ENCODE measurements at places on chromosomes 7 and 10. TPM values are rescaled to one million over a fixed set of nuclear protein-coding genes. Genes with fewer than 3 reads are reported as not detected.
A peak's percentile ranks its signal among the peaks of the same experiment; 100 is the strongest.

- H3K4me3 ChIP-seq: peak overlapping the region; percentile 76
- peaks cover 25% of the 10 kb centered on the region for H3K4me1 ChIP-seq
- peak overlapping the region; percentile 93 for H3K27ac ChIP-seq
- peaks cover 33% of the 10 kb centered on the region for H3K36me3 ChIP-seq
- no peaks in the 10 kb centered on the region for H3K27me3 ChIP-seq
Measured at GRCh38 chr7:149196151-149196704, 882 bp downstream of the ZNF282 start.

Gene SOSTDC1
- 0.14 TPM for total RNA-seq

Gene MYPN
- 215 TPM for total RNA-seq

Gene GARIN1A
- 0.40 TPM for total RNA-seq

DNA sequence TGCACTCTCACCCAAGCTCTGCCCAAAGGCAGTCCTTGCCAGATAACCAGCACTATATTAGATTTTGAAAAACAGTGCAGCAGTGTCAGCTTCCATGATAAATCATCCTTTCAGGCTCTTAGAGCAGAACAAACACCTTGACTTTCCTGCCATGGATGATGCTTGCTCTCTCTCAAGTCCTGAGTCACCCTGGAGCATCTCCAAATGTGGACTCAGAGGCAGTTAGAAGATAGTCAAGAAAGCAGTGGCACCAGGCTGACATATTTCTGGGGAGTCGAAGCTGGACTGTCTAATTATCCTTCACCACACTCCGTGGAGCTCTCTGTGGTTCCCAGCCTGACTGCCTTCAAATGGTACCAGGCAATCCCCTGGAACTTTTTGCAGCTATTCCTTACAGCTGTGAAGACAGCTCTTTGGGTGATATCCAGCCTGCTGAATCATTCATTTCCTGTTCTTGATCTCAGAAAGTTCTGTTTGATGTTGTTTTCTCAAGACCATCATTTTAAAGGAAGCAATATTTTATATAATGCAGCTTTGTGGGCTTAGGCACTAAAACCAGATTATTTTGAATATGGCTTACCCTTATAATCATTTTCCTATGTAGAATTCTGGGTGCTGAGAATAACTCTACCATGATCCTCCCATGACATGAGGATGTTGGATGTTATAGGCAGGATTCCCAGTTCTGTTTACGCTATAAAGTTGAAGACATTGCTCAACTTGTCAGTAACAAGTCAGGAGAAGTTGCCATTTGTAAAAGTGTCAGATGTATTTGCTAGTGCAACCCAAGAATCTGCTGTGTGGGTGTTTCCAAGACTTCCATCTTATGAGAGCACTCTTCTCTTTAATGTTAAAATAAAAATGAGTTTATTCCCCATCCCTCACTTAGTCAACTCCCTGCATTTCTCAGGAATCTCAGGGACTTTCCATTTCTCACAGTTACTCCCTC is 233.8 kb downstream of the C7orf25 start:
- H3K4me1 ChIP-seq: peaks cover 6% of the 10 kb centered on the region
- H3K36me3 ChIP-seq: no peaks in the 10 kb centered on the region
- H3K4me3 ChIP-seq: no peak overlapping the region
- no peak overlapping the region for H3K27ac ChIP-seq

Gene ITIH5
- 15.1 TPM for total RNA-seq

- H3K4me1 ChIP-seq: no peaks in the 10 kb centered on the region
- no peaks in the 10 kb centered on the region for H3K36me3 ChIP-seq
- H3K4me3 ChIP-seq: no peak overlapping the region
Measured at GRCh38 chr10:81889181-81889769, 14.3 kb downstream of the NRG3 start.

Gene SLC37A3
- 13.5 TPM for total RNA-seq

Gene CHST3
- 19.1 TPM for total RNA-seq

DNA sequence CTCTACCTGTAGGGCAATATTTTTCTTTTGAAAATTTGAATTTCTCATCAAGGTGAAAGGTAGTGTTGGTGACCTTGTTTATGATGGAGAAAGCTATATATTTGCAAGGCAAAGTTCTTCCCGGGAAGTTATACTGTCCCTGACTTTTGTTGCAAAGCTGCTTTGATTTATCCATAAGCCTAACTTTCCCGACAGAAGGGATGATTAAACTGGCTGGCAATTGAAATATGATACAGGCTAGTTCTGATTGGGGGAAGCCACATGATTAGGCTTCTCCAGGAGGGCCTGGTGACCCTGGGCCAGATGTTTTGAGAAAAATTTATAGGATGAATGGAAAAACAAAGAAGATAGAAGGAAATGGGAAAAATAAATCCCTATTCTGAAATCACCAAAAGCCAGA is 215.5 kb downstream of the ACTR3B start:
- no peaks in the 10 kb centered on the region for H3K4me1 ChIP-seq
- no peak for DNase-seq
- no peaks in the 10 kb centered on the region for H3K36me3 ChIP-seq
- no peak overlapping the region for H3K27ac ChIP-seq

Gene FEZF1
- not detected for total RNA-seq

DNA sequence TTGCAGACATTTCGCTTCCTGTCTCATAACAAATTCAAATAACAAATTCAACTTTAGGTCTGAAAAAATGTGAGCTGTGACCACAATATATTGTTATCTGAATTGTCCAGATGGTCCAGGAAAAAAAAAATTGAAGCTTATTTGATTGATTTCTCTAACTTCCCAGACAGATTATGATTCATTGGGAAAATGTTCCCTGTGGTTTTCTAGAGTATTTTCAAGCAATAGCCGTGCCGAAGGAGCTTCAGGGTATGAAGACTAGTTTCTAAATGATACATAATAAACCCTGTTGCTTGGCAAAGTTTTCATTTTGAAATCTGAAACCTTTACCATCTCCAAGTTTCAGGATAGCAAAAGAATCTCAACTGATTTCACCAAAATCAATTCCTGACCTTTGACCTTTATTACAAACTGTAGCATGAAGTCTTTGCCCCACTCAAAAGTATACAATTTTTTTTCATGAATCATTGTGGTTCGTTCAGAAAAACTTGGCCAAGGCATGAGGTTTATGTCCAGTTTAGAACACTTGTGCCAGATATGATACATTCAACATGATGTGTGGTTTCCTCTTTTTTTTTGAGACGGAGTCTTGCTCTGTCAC is 109.9 kb downstream of the JCAD start:
- peaks cover 21% of the 10 kb centered on the region for H3K4me1 ChIP-seq
- H3K36me3 ChIP-seq: no peaks in the 10 kb centered on the region
- peak overlapping the region; percentile 84 for H3K27ac ChIP-seq
- H3K27me3 ChIP-seq: no peaks in the 10 kb centered on the region

GRCh38 chr7:155497149-155497901 is 39.4 kb downstream of the EN2 start:
- no peak overlapping the region for H3K4me3 ChIP-seq
- no peak overlapping the region for H3K27ac ChIP-seq
- peaks cover 52% of the 10 kb centered on the region for H3K27me3 ChIP-seq
- H3K4me1 ChIP-seq: no peaks in the 10 kb centered on the region
- no peaks in the 10 kb centered on the region for H3K36me3 ChIP-seq
- DNase-seq: no peak

Gene PON3
- 0.31 TPM for total RNA-seq

DNA sequence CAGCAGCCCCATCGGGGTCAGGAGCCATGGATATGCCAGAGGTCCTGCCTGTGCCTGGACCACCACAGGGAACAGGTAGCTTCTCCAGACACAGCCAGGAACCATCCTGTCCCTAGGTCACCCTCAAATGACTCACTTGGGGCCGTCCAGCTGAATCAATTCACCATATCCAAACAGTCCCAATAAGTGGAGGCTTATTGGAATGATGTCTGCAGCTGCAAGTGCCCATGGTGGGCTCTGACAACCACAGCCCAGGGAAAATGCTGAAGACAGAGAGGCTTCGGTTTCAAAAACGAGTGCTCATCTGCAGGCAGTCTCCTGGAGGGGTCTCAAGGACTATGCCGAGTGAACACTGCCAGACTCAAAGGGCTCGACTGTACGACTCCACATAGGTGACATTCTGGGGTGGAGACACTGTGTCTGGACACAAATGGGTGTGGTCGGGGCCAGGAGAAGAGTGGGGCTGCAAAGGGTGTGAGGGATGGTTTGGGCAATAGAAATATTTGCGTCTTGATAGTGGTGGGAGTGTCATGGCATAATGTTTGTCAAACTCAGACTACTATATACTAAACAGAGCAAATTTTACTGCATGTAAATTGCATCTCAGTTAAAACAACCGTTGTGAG is 204.8 kb downstream of the TNS3 start:
- H3K27me3 ChIP-seq: no peaks in the 10 kb centered on the region
- DNase-seq: no peak
- H3K36me3 ChIP-seq: no peaks in the 10 kb centered on the region
- H3K4me3 ChIP-seq: no peak overlapping the region

GRCh38 chr7:29194594-29195427 is at the start of gene CHN2:
Gene CHN2, plus strand, starts transcription at chr7:29194775.
- peaks cover 18% of the 10 kb centered on the region for H3K4me1 ChIP-seq
- H3K36me3 ChIP-seq: no peaks in the 10 kb centered on the region
- peak; percentile 66 for DNase-seq

Gene OR6V1
- total RNA-seq: not detected

Gene AKR1D1
- total RNA-seq: not detected

Gene HACD1
- 155 TPM for total RNA-seq

Gene ARHGAP19
- 4.0 TPM for total RNA-seq
